ENCODE measurements at places on chromosomes 13 and 19. TPM values are rescaled to one million over a fixed set of nuclear protein-coding genes. Genes with fewer than 3 reads are reported as not detected.

The RASIP1 gene
- polyA plus RNA-seq = 0.09 TPM

The SHISA7 gene
- polyA plus RNA-seq = not detected

The ONECUT3 gene
- not detected for polyA plus RNA-seq

The NRTN gene
- polyA plus RNA-seq = 0.26 TPM

The IZUMO4 gene
- 0.58 TPM for polyA plus RNA-seq

The OLFM4 gene
- polyA plus RNA-seq = not detected

The ZNF253 gene
- polyA plus RNA-seq = 6.8 TPM

The GARIN5A gene
- polyA plus RNA-seq = 0.33 TPM

The ANGPTL8 gene
- polyA plus RNA-seq = not detected

The KLF1 gene
- not detected for polyA plus RNA-seq

The CLC gene
- 0.84 TPM for polyA plus RNA-seq

The TLE6 gene
- polyA plus RNA-seq = not detected

The METTL21C gene
- polyA plus RNA-seq = not detected

The TMC4 gene
- 0.38 TPM for polyA plus RNA-seq

The KIR2DL4 gene
- 0.79 TPM for polyA plus RNA-seq

The WDR87 gene
- polyA plus RNA-seq = not detected

The CEACAM4 gene
- polyA plus RNA-seq = not detected

The COL5A3 gene
- 0.23 TPM for polyA plus RNA-seq

The RGS9BP gene
- 0.12 TPM for polyA plus RNA-seq

The CRTC1 gene
- 1.3 TPM for polyA plus RNA-seq

The SH2D3A gene
- polyA plus RNA-seq = 40.6 TPM

The ZNF628 gene
- polyA plus RNA-seq = 0.36 TPM

The OR1M1 gene
- not detected for polyA plus RNA-seq

The NXNL1 gene
- not detected for polyA plus RNA-seq

The NLRP11 gene
- not detected for polyA plus RNA-seq

The CERS1 gene
- not detected for polyA plus RNA-seq

The STARD13 gene
- polyA plus RNA-seq = not detected

The HSPB6 gene
- polyA plus RNA-seq = not detected

The CEACAM6 gene
- not detected for polyA plus RNA-seq

The VSIG10L gene
- polyA plus RNA-seq = 0.29 TPM

The CYP4F2 gene
- polyA plus RNA-seq = not detected

The PCDH8 gene
- polyA plus RNA-seq = not detected

The VSTM1 gene
- polyA plus RNA-seq = not detected

The ISYNA1 gene
- 33.2 TPM for polyA plus RNA-seq

The GRAMD1A gene
- polyA plus RNA-seq = 51.4 TPM

The PRTN3 gene
- polyA plus RNA-seq = not detected

The LGALS14 gene
- polyA plus RNA-seq = not detected

The PTGER1 gene
- polyA plus RNA-seq = not detected

The THSD8 gene
- polyA plus RNA-seq = not detected

The CEACAM5 gene
- not detected for polyA plus RNA-seq

The KCTD12 gene
- polyA plus RNA-seq = 0.07 TPM

The TOMM40 gene
- 41.4 TPM for polyA plus RNA-seq

The ATCAY gene
- polyA plus RNA-seq = not detected

The ZNF224 gene
- polyA plus RNA-seq = 11.9 TPM

The NCR1 gene
- 2.8 TPM for polyA plus RNA-seq

The EPSTI1 gene
- 17.3 TPM for polyA plus RNA-seq

The PGLYRP2 gene
- polyA plus RNA-seq = 0.49 TPM

The SIGLEC12 gene
- polyA plus RNA-seq = 0.31 TPM

The FOXA3 gene
- not detected for polyA plus RNA-seq

The C1QTNF9B gene
- not detected for polyA plus RNA-seq

The CIC gene
- polyA plus RNA-seq = 2.7 TPM

The SYDE1 gene
- polyA plus RNA-seq = 0.06 TPM

The TMPRSS9 gene
- not detected for polyA plus RNA-seq

The MEDAG gene
- not detected for polyA plus RNA-seq

The FFAR3 gene
- polyA plus RNA-seq = not detected

The ASPDH gene
- not detected for polyA plus RNA-seq

The KCNRG gene
- 0.44 TPM for polyA plus RNA-seq

The ZNF534 gene
- polyA plus RNA-seq = not detected

All from CD8-positive, alpha-beta memory T cell (primary cell).